ENCODE measurements at places on chromosomes 7 and 10. TPM values are rescaled to one million over a fixed set of nuclear protein-coding genes. Genes with fewer than 3 reads are reported as not detected.

DNA sequence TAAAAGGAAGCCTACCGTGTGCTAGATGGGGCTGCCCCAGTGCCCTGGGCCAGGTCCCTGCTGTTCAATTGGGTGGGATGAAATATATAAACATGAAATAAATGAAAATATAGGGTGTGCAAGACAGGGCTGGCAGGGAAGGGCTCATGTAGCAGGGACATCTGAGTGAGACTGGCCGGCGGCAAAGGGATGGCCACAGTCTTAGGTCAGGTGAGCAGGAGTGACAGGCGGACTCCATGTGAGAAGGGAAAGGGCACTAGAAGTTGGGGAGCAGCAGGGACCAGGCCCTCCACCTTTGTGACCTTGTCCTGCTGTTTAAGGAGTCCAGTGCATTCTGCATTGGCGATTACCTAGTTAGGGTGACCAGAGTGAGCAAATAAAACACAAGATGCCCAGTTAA, 207.6 kb upstream of the ZNF32 start:
- no peak for DNase-seq

DNA sequence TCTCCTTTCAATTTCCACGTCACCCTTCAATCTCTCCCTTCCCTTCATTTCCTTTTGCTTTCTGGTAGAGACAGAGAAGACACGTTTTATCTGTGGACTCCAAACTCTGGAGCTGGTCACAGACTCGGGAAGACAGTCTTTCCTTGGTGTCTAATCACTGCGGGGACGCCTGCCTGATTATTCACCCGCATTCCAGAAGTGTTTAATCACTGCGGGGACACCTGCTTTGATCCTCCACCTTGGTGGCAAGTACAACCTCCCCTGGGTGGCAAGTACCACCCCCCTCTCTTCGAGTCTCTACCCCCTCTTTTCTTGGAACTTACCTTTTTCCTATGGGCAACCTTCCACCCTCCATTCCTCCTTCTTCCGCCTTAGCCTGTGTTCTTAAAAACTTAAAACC, 15.3 kb upstream of the LRRC61 start:
- no peak for DNase-seq

DNA sequence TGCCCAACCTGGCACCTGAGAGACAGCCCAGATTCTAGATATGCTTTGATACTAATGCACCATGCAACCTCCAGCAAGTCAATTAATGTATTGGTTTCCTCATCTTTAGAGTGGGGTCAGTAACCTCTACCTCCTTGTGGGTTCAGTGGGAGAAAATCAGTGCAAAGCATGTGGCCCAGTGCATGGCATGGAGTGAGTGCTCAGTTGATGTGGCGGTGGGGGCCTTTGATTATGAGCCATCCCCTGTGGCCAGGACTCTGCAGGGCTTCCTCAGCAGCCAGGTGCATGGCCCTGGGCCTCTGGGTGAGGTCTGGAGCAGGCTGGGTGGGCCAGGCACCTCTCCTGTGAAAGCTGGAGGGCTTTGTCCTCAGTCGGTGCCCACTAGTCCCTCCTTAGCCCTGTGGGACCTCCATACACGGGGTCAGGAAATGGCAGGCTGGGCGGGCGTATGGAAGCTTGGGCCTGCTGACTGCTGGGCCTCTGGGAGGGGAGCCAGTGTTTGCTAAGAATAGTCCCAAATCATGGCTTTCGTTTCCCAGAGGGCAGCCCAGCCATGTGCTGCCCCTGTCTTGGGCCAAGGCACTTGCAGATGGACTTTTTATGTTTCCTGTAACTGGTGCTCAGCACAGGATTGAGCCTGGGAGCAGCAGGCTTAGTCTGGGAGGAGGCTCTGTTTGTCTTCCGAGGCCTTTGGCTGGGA, 3.4 kb downstream of the PALD1 start:
- DNase-seq = no peak

The FXYD4 gene
- total RNA-seq = not detected

DNA sequence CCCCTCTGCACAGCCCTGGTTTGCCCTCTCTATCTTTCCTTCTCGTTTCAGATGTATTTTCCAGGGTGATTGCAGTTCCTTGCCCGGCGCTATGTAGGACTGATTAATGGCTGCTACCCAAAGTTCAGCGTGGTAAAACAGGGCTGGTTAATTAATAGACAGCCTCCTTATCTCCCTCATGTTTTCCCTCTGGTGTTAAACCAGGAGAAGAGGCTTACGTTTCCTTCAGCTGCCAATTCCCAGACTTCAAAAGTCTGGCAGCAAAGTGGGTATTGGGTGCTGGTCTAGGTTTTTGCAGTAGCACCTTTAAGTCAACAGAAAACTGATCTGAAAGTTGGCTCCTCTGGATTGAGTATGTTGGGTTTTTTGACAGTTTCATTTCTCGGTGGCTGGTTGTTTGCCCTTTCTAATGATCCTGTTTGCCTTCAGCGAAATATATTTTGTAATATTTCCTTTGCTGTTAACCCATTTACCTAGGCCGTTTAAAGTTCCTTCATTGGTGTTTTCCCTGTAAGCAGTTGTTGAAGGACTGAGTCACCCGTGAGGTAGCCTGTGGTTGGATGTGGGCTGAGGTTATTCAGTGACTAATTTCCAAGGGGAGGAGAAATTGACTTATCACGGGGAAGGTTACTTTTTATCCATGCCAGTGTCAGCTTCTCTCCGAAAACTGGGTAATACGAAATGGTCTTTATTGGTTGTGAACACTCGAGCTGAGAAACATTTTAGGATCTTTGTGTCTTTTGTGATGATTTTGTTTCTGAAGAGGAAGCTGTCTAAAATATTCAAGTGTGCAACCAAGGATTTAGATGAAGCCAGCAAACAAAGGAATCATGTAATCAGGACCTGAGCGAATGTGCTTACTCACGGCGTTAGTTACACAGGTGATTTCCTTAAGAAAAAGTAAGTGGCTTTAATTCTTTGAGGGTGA, 257.2 kb downstream of the KIAA1217 start:
- no peak for DNase-seq

- no peak for DNase-seq
Measured at GRCh38 chr7:44537442-44537841, 3.7 kb downstream of the NPC1L1 start.

DNA sequence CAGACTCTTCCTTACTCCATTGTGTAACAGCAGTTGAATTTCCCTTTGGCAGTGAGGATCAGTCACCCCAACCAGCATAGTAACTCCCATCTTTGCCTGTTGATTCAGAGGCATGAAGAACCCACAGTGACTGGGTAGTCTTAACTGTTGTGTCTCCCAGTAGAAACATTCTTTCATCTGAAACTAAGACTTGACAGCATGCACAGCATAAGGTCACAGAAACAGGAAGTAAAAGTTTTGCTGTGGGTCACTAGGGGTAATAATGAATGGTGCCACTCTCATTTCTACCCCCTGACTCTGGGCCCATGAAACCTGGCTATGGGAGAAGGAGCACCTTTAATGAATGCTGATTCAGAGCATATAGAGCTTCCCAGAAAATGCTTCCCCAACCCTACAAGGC, 8.3 kb upstream of the FRMPD2 start:
- no peak for DNase-seq

DNA sequence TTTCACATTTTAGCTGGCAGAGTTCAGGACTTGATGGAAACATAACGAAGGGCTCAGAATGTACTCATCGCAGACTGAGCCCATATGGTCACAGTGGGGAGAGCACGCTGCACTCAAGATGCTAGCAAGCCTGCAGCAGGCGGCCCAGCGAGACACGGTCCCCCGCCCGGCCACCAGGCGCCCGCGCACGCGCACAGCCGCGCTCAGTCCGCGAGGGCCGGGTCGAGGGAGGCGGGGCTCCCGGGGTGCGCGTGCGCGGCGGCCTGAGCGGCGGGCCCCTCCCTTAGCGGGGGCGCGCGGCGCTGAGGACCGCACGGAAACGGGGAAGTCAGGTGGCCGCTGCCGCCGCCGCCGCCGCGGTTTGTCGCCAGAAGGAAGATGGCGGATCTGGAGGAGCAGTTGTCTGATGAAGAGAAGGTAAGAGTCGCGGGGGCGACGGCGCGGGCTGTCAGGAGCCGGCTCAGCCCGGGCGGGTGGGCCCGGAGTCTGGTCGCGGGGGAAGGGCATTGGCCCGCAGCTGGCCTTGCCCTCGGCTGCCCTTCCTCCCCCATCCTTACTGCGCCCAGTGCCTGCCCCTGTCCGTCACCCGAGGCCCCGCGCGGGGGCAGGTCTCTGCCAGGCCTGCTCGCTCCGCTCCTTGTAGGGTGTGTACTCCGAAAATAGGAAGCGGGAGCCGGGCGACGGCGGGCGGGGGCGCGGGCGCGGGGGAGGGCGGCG, at the start of gene CAPZA2:
TSS of gene CAPZA2 (plus strand) at position 354 of the 717 bp plus-strand sequence. CDS start at position 379, 25 bp downstream.
- DNase-seq = peak; percentile 96

The LBX1 gene
- total RNA-seq = not detected

DNA sequence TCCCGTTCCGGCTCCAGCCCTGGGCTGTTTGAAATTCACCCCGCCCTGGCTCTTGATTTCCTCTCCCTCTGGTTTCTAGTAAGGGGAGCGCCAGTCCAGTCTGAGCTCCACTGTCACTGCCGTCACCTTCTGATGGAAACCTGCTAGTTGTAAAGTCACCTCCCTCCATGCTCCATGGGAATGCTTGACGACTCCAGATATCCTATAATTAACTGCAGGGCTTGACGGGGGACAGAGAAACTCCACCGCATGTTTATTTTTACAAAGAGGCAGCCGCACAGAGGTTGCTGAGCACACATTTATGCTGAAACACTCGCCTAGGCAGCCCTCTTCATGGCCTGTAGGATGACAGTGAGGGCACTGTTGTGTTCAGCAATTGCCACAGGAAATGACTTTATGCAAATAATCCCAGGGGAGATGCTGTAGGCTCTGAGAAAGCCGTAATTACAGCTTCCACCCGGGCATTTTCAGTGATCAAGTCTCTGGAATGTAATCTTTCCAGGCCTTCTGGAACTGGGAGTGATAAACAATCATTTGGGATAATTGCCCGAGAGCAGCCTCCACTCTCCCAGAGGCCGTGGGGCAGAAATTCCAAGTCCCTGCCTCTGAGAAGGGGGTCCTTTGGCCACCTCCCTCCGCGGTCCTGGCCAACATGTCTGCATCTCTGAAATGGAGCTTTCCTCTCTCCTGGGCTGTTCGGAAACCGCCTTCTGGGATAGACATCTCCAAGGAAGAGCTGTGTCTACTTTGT, 300.5 kb downstream of the KLF6 start:
- DNase-seq = no peak

- peak; percentile 95 for DNase-seq
Measured at GRCh38 chr10:25174461-25175230, at the start of gene GPR158. TSS of gene GPR158 (plus strand) at chr10:25175001. CDS start at chr10:25175421, 420 bp downstream.

The TSPAN12 gene
- 17.3 TPM for total RNA-seq

DNA sequence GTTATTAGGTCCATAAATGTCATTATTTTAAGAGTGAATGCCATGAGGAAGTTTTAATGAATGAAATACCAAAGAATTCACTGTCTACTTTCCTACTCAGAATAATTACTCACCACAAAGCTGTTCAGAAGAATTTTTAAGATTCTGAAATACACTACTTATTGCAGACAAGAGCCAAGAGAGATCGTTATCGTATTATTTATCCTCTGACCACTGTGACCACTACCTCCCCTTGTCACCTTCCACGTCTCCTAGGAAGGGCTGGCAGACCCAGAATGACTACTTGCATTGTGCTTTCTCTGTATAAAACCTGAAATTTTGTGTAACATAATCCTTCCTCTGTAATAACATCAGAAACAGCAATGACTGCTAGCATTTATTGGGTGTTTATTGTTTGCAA, 81.9 kb downstream of the ABCB5 start:
- DNase-seq = no peak

DNA sequence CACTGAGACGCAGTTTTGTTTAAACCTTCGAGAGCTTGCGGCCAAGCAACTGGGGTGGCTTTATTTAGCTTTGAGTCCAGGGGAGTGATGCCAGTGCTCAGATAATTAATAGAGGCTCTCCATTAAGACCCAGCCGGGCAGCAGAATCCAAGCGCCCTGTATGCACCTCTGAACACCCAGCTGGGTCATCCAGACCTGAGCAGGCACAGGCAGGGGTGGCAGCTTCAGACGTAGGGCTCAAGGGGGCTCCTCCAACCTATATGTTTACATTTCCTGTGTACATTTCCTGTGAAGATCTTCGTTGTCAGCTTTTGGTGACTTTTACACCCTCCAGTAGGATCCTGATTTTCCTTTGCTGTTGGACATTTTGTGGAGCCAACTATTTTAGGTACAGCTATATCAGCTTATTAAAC, 719.5 kb downstream of the LRMDA start:
- DNase-seq = no peak

DNA sequence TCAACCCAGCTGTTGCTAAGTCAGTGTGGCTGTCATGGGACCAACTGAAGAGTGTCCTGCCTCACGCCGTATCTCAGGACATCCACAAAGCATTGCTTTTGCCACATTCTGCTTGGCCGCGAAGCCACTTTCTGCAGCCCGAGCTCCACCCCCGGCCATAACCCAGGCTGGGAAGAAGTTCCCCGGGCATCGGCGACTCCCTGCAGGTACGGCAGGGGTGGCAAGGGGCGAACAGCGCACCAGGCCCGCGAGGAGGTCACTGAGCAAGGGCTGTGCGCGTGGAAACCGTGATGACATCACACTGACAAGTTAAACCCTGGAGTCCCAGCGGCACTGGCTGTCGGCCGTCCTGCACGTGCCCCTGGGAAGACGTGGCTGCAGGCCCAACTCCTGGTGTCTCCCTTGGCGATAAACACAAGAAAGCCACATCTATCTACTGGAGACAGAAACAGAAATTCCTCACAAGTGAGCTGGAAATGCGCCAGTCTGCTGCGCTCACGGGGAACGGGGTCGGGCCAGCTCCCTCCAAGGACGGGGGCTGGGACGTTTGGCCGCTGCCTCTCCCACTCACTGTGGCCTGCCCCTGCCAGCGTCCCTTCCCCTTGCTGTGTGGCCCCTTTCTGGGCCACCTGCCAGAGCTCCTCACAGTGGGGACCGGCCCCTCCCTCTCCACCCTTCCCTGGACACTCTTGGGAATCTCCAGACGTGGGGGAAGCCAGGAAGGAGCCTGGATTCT, 326.3 kb downstream of the DNAJB6 start:
- DNase-seq = no peak

GRCh38 chr7:16875861-16876260, 5.9 kb downstream of the AGR3 start:
- no peak for DNase-seq

DNA sequence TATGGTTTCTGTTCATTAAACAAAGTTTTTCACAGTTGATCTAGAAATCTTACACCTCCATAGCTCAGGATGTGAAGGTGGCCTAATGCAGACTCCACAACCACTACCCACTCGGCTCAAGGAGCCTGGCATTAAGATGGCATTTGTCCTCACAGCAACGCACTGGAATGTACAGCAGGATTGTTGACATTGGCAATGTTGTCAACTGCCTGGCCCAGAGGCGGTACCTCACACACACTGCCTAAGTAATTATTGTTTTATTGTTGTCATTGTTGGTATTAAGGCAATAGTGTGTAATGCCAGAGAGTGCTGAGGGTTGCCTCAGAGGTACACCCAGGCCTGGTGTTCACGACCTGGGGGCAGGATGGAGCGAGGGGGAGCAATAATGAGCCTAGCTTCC, 38.3 kb downstream of the LRRC18 start:
- DNase-seq = no peak

DNA sequence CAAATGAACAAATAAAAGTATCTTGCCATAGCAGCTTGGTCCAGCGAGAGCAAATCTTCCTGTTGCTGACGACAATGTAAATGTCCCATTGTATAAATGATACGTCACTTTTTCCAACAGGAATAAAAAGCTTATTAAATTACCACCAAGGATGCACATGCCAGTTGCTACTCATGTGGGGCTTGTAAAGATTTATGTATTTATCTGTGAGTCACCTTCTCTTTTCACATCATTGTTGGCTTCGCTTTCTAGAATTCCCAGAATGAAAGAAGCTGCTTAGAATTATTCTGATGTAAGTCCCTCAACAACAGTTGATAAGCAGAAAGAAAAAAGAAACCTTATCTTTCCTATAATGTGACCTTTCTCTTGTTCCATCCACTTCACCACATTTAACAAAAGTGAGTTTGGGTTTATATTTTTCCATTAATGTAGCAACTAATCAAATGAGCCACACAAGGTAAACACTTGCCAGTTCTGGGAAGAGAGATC, 22.4 kb downstream of the DNAJC12 start:
- DNase-seq = no peak
